ENCODE measurements at places on chromosomes 2 and 18.

DNA sequence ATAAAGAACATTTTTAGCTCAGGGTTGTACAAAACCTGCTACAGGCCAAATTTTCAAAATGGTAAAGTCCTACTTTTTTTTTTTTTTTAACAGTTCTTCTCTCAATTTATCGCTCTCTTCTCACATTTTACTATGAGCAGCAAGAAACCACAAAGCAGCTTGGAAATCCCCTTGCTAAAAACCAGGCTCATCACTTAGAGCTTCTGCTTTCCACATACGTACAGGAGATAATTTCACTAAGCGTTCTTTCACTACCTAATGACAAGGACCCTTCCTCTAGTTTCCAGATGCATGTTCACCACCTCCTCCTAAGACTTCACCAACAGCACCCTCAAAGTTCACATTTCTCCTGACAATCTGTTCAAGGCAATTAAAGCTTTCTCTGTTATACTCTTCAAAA, 294.9 kb upstream of the CYRIA start:
- DNase-seq = no peak

GRCh38 chr18:8627107-8627472, 17.9 kb downstream of the RAB12 start:
- no peak for DNase-seq

DNA sequence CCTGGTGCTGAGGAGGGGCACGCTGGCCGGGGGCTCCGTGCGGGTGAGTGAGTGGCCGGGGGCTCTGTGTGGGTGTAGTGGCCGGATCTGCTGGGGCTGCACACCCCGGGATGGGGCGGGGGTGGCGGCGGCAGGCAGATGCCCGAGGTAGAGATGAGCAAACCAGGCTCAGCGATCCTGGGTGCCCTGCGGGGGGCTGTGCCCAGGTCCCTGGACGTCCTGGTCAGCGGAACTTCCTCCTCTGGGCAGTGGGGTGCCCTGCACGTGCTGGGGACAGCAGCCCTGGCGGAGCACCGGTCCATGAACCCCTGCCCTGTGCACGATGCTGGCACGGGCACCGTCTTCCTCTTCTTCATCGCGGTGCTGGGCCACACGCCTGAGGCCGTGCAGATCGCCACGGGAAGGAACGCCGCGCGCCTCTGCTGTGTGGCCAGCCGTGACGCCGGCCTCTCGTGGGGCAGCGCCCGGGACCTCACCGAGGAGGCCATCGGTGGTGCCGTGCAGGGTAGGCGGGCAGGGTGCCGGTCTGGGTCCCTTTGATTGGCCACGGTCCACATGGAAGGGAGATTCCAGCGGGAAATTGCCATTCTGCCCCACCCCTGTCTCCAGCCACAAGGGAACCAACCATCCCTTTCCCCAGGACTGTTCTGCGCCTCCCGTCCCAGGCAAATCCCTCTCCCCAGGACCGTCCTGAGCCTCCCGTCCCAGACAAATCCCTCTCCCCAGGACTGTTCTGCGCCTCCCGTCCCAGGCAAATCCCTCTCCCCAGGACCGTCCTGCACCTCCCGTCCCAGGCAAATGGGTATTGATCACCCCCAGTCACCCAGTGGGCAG, 5.9 kb downstream of the NEU4 start:
- DNase-seq = no peak

GRCh38 chr2:161357097-161357496, 48.9 kb downstream of the PSMD14 start:
- no peak for DNase-seq
